ENCODE measurements at places on chromosomes 7 and 10.

DNA sequence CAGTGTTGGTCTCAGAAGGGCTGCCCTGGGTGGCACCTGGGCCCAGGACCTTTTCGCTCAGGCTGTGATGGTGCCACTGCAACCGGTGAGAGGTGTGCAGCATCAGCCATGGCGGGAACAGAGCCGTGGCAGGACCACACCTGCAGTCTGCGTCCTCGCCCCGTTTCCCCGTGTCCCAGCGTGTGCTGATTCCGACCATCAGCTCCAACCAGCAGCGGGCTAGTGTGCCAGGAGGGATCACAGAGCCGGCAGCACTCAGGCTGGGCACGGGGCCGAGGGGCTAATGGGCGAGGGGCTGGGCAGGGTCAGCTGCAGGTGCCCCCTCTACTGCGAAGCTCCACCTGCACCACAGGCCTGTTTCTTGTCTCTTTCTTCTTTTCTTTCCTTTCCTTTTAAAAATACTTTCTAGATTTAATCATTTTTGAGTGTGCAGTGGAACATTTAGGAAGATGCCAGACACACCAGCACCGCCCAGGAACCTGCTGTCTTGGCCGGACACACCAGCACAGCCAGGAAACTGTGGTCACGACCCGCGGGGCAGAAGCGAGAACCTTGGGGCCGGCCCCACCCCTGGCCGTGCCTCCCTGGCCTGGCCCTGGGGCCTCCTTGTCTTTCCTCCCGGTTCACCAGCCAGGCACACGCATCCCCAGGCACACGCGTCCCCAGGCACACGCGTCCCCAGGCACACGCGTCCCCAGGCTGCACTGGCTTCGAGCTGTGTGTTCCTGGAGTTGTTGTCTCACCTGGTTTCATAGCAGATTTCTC is 34.6 kb downstream of the ADGRA1 start:
- DNase-seq: no peak

DNA sequence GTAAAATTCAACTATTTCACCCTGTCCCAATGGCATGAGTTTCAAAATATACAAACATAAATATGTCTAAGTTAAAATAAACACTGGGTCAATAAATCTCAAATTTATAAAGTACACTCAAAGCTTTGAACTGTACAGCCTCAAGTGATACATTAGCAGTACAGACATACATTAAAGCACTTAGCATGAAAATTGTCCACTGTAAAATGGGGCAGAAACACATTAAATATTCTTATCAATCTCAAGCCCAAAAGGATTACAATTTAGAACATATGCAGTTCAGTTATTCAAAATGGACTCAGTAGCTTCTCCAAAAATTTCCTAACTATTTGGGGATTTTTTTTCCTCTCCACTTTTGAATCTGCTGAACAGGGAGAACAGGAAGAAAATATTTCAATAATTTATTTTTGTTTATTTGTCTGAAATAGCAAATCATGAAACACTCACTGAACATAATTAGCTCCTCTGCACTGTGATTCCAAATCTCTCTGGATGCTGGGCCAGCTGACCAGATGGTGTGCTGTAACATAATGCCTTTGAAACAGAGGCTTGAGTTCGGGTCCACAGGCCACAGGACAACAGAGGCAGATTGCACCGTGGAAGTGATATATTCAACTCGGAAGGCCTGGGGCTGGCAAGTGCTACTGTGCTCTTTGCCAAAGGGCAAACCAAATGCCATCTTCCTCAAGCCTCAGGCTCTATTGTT is 248.9 kb upstream of the LRRN3 start:
- DNase-seq: no peak

GRCh38 chr10:48701941-48702340 is 17.3 kb downstream of the WDFY4 start:
- no peak for DNase-seq

DNA sequence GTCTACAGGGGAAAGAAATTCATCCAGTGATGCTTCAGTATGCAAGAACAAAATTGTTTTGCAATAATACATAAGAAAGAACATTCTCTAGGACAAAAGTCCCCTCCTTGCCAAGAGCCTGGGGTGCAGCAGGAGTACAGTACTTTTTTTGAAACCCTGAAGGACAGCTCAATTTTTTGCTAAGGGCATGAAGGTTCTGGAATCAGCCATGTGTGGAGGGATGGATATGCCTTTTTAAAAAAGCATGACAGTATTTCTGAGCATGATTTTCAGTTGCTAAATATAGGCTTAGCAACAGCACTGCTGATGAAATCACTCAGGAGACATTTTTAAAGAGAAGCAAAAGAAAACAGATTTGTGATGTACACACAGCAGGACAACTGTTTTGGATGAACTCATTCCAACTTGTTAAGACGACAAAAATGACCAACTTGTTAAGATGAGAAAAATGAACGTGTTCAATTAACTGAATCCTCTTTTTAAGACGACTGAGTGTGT is 39.3 kb downstream of the HBP1 start:
- no peak for DNase-seq

DNA sequence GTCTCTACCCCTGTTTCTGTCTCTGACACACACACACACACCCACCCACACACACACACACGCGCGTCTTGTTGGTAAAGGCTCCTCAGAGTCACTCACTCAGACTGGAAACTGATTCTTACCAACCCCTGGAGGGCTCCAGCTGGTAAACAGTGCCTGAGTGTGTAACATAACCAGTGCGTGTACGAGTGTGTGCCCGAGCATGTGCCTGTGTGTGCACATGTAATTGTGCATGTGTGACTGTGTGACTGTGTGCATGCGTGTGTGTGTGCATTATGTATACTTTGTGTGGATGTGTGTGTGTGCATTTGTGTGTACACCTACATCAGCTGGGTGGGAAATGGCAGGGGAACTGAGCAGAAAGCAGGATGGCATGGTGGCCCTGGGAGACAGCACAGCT is 317.1 kb downstream of the WDR37 start:
- no peak for DNase-seq

DNA sequence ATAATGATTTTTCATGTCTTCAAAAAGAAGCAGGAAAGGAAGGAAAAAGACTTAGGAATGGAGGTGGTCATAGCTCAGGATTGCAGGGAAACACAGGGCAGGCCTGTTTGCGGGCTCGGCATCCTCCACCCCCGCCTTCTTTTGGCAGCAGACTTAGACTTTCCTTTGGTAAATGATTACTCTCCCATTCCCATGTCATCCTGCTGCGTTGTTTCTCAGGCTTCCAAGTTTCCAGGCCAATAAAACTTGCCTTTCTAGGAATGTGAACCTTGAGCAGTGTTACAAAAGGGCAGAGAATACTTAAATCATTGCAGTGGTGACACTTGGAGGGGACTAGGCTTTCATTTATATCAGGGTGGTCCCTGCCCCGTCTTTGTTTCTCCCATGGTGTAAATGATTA is 34.0 kb upstream of the DGKB start:
- no peak for DNase-seq
